ENCODE measurements at places on chromosomes 3 and 15.

- no peak for DNase-seq
Observed at GRCh38 chr3:35645189-35645588, 5.9 kb downstream of the ARPP21 start.

- DNase-seq, result no peak
Observed at GRCh38 chr3:144415492-144415891, 443.9 kb downstream of the DIPK2A start.

- DNase-seq, result no peak
Observed at GRCh38 chr15:50180582-50180981, 1.4 kb upstream of the SLC27A2 start.

DNA sequence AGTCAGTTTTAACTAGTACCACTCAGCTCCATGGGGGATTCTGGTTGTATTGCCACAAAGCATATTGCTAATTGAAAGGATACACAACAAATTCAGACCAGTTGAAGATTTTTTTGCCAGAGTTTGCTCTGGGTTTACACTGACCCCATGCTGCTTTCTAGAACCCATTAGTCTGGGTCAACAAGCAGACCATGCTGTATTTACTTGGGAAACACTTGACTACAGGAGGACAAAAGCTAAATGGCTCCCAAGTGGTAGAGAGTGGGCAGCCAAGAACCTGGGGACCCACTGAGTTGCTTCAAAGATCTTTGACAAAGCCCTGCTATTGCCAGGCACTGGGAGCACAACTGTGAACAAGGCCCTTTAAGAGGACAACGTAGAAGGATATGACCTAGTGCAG is 86.8 kb upstream of the PSMD6 start:
- no peak for DNase-seq

- no peak for DNase-seq
Observed at GRCh38 chr3:95210878-95211277, 1148.0 kb downstream of the NSUN3 start.
